ENCODE measurements at places on chromosomes 3 and 15.

- DNase-seq: no peak
Observed at GRCh38 chr3:55629432-55629831, 142.3 kb upstream of the WNT5A start.

GRCh38 chr3:61828880-61829721, 267.7 kb downstream of the PTPRG start:
- DNase-seq: no peak

- no peak for DNase-seq
Observed at GRCh38 chr15:74269362-74270035, 33.4 kb downstream of the CCDC33 start.

- DNase-seq: no peak
Observed at GRCh38 chr3:145820170-145820569, 340.8 kb downstream of the PLOD2 start.

DNA sequence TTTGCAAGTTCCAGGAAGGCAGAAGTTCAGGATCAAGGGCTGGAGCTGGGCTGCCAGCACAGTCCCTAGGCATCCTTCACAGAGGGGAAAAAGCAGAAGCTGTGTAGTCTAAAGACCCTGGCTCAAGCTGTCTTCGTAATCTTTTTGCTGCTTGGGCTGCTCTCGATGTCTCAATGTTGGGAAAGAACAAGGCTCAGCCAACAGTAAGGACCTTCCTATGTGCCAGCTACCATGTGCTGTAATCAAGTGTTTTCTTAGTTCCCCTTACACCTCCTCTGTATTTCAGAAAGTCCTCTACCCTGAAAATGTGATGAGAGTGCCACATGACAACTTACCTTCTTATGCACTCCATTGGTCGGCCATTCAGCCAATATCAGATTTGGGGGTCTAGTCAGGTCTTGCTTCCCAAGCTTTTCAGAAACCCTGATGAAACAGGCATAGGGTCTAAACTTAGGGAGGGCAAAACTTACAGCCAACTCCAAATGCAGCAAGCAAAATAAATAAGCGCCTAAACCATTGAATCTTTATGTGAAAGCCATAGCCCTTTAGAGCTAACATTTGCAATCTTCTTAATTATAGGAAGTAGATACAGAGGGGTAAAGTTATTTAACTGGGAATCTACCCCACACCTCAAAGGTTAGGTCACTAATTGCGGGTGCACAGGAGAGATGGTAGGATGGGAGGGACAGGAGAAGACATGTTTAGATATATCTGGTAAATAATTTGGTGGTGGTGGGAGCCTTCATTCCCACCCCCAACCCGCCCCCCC, 1.2 kb upstream of the EDEM1 start:
- no peak for DNase-seq

- DNase-seq: no peak
Observed at GRCh38 chr15:44536302-44536961, 515 bp upstream of the EIF3J start.

- DNase-seq: no peak
Observed at GRCh38 chr3:61649381-61650170, 88.2 kb downstream of the PTPRG start.
